Smooth muscle cell of the pulmonary artery (primary cell): ENCODE measurements at places on chromosomes 2 and 18. TPM values are rescaled to one million over a fixed set of nuclear protein-coding genes. Genes with fewer than 3 reads are reported as not detected.

The ANKRD62 gene
- not detected in 2 replicates for total RNA-seq

The FAM98A gene
- 61.1 and 65.1 TPM in 2 replicates for total RNA-seq

The GALNT1 gene
- total RNA-seq, result 89.1 and 363 TPM in 2 replicates

The CHST9 gene
- not detected in 2 replicates for total RNA-seq

The NCKAP1 gene
- total RNA-seq, result 211 and 218 TPM in 2 replicates

The CIB4 gene
- not detected in 2 replicates for total RNA-seq

The NPHP1 gene
- 3.9 and 4.4 TPM in 2 replicates for total RNA-seq

The ATP6V1C2 gene
- not detected in 2 replicates for total RNA-seq
